ENCODE measurements at places on chromosomes 3 and 15.
A peak's percentile ranks its signal among the peaks of the same experiment; 100 is the strongest.

DNA sequence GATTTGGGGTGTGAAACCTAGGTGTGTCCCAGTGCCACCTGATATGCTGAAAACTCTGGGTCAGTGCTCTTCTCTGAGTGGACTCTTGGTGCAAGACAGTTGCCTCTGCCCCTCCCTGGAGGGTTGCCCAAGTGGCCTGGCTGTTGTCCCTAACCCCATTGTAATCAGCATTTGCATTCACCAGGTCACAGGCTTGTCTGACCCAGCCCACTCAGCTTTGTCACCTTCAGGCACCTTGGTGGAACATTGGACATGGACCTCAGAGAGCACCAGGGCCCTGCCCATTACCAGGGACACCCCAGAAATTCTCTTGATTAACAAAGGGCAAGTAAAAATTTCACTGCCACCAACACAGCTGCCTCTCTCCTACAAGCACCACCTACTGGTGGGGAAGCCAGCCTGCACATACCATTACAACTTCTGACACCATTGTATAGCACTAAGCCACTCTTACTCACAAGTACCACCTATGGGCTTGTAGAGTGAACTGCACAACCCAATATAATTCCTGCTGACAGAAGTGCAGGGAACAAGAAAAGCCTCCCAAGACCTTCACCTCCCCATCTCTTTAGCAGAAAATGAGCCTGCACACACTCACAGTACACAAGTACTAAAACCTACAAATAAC lies 324.6 kb downstream of the EPHA6 start:
- no peaks in the 10 kb centered on the region for H3K4me1 ChIP-seq
- no peaks in the 10 kb centered on the region for H3K36me3 ChIP-seq
- H3K27me3 ChIP-seq = no peaks in the 10 kb centered on the region
- no peak overlapping the region for H3K4me3 ChIP-seq

DNA sequence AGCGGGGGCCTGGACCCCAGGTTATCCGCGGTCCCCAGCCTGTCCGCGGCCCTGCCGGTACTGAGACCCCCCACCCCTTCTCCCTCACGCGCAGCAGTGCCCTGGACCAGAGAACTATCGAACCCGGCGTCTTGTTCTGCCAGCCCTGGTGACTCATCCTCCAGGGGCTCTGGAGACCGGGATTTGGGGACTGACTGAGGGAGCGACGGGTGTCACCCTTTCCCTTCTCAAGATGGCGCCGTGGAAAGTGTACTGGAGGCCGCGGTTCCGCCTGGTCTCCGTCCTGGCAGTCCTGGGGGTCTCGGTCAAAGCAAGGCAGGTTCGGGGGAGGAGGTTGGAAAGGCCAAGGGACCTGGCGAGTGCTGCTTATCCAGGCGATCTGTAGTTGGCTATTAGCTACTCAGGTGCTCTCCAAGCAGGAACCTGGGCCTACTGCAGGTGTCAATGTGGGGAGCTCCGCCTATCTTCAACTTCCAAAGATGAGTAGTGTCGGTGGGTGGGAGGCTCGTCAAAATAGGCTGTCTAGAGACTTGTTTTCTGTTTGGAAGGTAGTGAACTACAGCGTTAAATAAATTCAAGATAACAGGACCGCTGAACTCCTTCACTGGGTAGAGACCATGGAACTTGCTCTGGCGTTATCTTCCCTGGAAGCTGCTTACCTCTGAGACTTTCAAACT lies 790 bp downstream of the RAB5A start:
- no peaks in the 10 kb centered on the region for H3K36me3 ChIP-seq
- ATAC-seq = peak; percentile 17
- H3K27ac ChIP-seq = peak overlapping the region; percentile 97
- H3K4me1 ChIP-seq = peaks cover 50% of the 10 kb centered on the region
- H3K4me3 ChIP-seq = peak overlapping the region; percentile 89

DNA sequence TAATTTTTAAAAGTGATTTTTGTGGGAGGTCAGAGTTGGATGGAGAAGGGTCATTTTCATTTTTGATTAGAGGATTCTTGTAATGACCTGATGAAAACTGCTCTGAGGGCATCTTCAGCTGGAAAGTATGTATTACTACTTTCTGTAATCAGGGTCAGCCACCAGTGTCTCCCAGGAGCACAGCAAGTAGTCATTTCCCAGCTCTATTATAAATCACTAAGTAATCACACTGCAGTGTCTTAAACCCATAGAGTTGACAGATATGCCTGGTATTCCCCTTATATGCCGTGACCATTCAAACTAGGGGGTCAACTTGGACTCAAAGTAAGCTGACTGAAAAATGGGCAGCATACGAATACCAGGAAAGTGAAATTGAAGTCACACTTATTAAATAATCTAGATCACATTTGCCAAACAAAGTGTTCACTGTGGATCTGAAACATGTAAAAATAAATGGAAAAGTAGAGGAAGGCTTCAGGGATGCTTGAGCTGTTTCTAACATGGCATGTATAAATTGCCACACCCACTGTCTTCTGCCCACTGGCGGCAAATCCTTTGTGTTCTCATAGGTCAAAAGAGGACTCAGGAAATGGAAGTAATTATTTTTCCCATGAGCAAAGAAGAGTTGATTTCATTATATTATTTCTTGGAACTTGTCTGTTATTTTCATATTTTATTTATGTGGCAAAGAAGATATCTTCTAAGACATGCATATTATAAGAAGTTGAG lies 105.7 kb downstream of the MBNL1 start:
- peaks cover 97% of the 10 kb centered on the region for H3K4me1 ChIP-seq
- H3K27me3 ChIP-seq = no peaks in the 10 kb centered on the region
- H3K36me3 ChIP-seq = no peaks in the 10 kb centered on the region

DNA sequence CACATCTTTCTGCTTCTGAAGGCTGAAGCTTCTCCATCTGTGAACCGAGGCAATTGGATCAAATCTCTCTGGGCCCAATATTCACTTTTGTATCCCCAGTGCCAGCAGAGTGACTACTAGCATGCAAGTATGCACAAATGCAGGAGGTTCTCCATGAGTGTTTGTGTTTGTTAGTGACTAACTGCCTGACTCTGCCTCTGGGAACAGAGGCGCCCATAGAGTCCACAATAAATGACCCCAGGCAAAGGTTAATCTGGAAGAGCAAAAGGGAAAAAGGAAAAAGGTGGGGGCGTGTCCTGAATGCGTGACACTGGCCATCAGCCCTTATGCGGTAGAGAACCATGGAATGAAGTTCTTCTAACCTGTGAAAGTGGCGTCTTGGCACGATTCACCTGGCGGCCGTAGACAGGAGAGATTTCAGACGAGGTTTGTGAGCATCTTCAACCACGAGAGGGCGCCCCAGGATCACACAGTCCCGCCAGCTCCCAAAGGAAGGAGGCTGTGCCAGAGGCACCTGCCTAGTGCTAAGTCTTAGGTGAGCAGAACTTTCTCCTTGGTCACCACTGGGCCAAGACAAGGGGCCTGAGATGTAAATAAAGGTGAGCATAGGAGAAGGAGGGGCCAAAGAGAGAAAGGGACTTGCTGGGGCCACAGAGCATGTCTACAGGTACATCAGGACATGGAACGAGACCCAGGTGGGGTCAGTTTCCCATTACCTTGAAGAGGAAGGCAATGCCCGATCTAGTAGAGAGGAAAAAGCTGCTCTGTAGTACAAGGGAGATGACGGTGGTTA lies 44.2 kb downstream of the RBPMS2 start:
- H3K4me1 ChIP-seq = no peaks in the 10 kb centered on the region
- H3K4me3 ChIP-seq = no peak overlapping the region
- peak overlapping the region; percentile 35 for H3K27ac ChIP-seq
- H3K36me3 ChIP-seq = peaks cover 34% of the 10 kb centered on the region

DNA sequence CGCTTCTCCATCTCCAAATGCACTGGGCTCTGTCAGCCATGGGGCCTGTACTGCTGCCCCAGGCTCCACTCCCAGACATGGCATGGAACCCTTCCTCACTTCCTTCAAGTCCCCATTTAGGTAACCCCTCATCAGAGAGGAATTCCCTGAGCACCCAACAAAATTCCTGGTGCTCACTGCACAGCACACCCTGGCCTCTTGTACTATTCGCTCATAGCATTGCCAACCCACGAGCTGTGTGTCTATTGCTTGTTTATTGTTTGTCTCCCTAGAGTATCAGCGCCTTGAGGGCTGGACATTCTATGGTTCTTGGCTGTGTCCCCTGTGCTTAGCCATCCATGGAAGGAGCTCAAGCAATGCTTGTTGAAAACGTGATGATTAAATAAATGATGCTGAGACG lies 46.1 kb upstream of the SLCO2A1 start:
- no peaks in the 10 kb centered on the region for H3K27me3 ChIP-seq
- no peaks in the 10 kb centered on the region for H3K36me3 ChIP-seq
- no peak overlapping the region for H3K4me3 ChIP-seq
- ATAC-seq = no peak
- no peak overlapping the region for H3K27ac ChIP-seq

GRCh38 chr15:63040954-63041353 lies 1.6 kb upstream of the TPM1 start:
- peak overlapping the region; percentile 96 for H3K27ac ChIP-seq
- peaks cover 50% of the 10 kb centered on the region for H3K4me1 ChIP-seq
- H3K36me3 ChIP-seq = peaks cover 15% of the 10 kb centered on the region

DNA sequence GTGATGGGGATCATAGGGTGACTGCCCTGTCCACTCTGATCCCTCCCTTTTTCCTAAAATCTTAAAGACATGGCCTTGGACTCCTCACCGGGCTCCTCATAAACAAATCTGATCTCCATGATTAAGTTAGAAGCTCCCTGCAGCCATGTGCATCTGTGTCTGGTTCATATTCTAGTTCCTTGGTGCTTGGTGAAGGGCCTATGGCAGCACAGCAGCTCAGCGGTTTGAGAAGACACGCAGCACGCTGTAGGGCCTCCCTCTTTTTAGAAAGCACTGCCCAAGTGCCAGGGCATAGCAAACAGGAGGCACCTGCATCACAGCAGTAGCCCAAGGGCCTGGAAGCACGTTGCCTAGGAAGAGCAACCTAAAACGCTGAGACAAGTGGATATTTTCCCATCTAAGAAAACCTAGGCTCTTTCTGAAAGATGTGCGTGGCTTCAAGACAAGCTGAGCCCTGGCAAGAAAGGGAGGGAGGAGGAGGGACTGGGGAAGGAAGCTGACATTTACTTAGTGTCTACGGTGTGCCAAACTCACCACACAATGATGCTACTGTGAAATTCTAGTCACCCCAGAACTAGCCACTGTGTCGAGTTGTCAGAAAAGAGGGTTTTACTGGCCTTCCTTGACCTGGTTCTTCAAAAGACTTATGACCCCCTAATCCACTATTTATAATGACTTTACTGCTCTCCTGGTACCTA lies 14.9 kb upstream of the ULK3 start:
- no peaks in the 10 kb centered on the region for H3K27me3 ChIP-seq
- ATAC-seq = no peak
- H3K27ac ChIP-seq = no peak overlapping the region
- H3K36me3 ChIP-seq = no peaks in the 10 kb centered on the region
- no peak overlapping the region for H3K4me3 ChIP-seq

GRCh38 chr3:178971614-178972013 lies 100.0 kb downstream of the ZMAT3 start:
- H3K36me3 ChIP-seq = no peaks in the 10 kb centered on the region
- no peak overlapping the region for H3K4me3 ChIP-seq
- no peak overlapping the region for H3K27ac ChIP-seq
- H3K27me3 ChIP-seq = no peaks in the 10 kb centered on the region
- H3K4me1 ChIP-seq = no peaks in the 10 kb centered on the region

DNA sequence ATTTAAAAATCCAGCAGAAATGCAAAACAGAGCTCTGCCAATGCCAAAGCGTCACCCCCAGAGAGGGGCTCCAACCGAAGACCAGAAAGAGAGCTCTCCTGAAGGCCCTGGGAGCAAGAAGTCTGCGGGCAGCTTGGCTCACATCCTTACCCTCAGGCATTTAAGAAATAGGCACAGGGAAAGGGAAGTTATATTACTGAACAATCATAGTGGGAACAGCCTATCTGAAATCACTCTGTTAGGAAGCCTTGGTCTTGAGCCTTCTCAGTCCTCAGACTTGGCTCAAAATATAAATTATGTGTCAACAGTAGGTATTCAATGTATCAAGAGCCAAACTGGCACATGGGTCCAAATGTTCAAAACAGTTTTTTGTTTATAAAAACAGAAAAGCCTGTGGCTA lies 10.3 kb upstream of the PPARG start:
- no peak overlapping the region for H3K27ac ChIP-seq
- no peak overlapping the region for H3K4me3 ChIP-seq
- peaks cover 17% of the 10 kb centered on the region for H3K27me3 ChIP-seq
- no peak for ATAC-seq

DNA sequence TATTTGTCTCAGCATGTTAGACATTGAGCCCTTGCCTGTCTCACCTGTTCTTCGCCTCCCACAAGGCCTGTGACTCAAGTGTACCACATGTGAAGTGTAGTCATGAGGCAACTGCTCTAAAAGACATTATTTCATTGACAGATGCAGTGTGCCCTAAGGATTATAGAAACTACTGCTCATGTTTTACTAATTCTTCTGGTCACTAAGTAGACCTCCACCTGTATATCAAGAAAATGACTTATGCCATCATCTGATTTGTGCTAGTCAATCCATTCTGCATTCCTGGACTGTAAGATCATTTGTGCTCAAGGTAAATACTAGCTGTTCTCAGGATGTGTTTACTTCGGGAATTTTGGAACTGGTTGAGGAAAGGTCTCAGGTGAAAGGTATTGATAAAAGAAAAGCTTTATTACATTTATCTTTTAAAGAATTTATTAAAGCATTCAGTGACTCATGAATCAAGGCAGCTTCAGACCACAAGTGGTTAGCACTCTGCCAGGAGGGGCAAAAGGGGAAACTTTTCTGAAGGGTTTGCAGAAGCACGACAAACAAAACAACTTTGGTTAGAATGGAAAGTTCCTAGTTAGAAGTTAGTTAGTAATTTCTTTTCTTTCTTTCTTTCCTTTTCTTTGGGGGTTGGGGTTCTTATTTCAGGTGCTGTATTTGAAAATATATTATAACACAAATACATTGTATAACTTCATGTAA lies 465.3 kb upstream of the CBLB start:
- no peaks in the 10 kb centered on the region for H3K27me3 ChIP-seq
- no peaks in the 10 kb centered on the region for H3K4me1 ChIP-seq
- H3K4me3 ChIP-seq = no peak overlapping the region
- H3K36me3 ChIP-seq = no peaks in the 10 kb centered on the region
- no peak overlapping the region for H3K27ac ChIP-seq
- ATAC-seq = no peak

DNA sequence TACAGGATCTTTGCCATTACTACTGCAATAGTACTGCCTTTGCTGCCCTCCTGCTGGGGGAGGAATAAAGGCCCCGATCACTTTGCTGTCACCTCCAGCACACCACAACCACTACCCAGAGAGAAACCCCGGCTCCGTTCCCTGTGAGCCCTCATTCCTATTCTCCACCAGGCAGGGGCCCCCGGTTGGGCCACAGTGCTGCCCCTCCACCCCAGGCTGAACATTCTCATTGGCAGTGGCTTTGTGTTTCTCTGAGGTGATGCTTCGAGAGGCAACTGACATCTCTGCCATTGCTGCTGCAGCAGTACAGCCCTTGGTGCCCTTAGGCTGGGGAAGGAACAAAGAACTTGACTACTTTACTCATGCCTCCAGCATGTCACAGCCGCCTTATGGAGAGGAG lies 612.9 kb upstream of the EPHA6 start:
- no peaks in the 10 kb centered on the region for H3K36me3 ChIP-seq
- no peak overlapping the region for H3K27ac ChIP-seq
- no peak overlapping the region for H3K4me3 ChIP-seq
- H3K4me1 ChIP-seq = no peaks in the 10 kb centered on the region

GRCh38 chr15:31081588-31082250 lies 19.8 kb downstream of the TRPM1 start:
- no peaks in the 10 kb centered on the region for H3K36me3 ChIP-seq
- peaks cover 32% of the 10 kb centered on the region for H3K27me3 ChIP-seq
- no peaks in the 10 kb centered on the region for H3K4me1 ChIP-seq
- no peak for ATAC-seq
- no peak overlapping the region for H3K4me3 ChIP-seq

- ATAC-seq = no peak
- no peaks in the 10 kb centered on the region for H3K36me3 ChIP-seq
Observed at GRCh38 chr15:59138243-59138642, 33.3 kb downstream of the CCNB2 start.

GRCh38 chr3:129936757-129937156 lies 37.8 kb upstream of the TRH start:
- peaks cover 5% of the 10 kb centered on the region for H3K4me1 ChIP-seq
- peaks cover 5% of the 10 kb centered on the region for H3K27me3 ChIP-seq
- peak; percentile 60 for ATAC-seq
- no peaks in the 10 kb centered on the region for H3K36me3 ChIP-seq

All from gastroesophageal sphincter (tissue), 4 donors.